Brain microvascular endothelial cell (primary cell): ENCODE measurements at places on chromosomes 5 and 9.

DNA sequence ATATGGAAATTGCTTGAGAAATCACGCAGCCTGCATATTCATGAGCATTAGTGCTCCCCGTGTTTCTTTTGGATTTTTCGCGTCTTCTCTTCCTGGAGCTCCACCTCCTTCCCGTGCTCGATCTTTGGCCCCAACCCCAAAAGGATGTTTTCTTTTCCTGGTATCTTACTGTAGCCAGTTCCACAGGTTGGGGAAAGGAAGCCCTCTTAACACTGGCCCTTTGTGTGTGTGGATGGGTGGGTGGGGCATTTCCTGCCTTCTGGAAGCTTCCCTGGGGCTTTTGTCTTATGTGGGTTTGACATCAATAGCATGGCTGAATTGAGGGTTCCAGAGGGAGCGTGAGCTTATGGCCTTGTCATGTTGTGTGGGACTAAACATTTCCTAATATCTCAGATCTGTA is 21.9 kb downstream of the STXBP1 start:
- no peak for DNase-seq

DNA sequence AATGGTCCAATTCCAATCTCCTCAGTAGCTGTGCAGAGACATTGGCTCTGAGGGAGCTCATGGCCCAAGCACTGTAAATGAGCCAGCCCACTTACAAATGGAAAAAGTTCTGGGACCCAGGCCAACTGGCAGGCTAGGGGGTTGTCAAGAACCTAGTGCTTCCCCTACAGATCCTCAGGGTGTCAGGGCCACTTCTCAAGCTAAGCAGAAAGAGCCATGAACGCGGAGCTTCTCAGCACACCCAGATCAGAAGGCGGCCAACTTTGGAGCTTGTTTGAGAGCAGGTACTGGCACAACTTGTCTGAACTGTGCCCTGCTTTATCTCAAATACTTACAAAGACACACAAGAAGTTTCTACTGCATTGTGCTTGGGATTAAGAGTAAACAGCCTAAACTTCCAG is 17.5 kb downstream of the TLE1 start:
- no peak for DNase-seq

GRCh38 chr5:167973126-167973525 is 318.3 kb upstream of the WWC1 start:
- DNase-seq: no peak

DNA sequence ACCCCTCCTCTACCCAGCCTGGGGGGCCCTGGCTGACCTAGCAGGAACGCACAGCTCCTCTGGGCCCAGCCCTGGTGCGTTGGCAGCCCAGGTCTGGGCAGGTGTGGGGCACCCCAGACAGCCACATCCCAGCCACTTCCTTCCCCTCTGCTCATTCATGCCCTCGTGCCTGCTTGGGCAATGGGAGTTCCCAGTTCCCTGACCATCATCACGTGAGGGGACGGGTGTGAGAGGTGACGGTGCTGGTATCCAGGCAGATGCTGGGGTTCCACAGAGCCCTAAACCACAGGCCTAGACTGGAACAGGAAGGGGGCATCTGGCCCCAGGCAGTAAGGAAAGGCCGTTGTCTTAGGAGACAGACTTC is 8.4 kb downstream of the RALGDS start:
- no peak for DNase-seq

- no peak for DNase-seq
These were observed 45.0 kb downstream of the PRR16 start for GRCh38 chr5:120509053-120509452.

DNA sequence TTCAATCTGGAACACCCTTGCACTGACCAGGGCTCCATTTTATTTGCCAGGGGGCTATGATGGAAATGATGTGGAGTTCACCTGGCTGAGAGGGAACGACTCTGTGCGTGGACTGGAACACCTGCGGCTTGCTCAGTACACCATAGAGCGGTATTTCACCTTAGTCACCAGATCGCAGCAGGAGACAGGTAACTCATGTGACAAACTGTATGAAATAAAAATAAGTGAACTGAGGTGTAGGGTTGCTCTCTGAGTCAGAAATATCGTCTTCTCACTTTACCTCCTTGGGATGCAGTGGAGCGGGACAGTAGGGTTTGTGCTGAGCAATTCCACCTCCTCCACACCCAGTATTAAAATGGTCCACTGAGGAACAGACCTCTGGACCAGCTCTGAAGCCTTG is 22.1 kb downstream of the GABRP start:
- DNase-seq: no peak

DNA sequence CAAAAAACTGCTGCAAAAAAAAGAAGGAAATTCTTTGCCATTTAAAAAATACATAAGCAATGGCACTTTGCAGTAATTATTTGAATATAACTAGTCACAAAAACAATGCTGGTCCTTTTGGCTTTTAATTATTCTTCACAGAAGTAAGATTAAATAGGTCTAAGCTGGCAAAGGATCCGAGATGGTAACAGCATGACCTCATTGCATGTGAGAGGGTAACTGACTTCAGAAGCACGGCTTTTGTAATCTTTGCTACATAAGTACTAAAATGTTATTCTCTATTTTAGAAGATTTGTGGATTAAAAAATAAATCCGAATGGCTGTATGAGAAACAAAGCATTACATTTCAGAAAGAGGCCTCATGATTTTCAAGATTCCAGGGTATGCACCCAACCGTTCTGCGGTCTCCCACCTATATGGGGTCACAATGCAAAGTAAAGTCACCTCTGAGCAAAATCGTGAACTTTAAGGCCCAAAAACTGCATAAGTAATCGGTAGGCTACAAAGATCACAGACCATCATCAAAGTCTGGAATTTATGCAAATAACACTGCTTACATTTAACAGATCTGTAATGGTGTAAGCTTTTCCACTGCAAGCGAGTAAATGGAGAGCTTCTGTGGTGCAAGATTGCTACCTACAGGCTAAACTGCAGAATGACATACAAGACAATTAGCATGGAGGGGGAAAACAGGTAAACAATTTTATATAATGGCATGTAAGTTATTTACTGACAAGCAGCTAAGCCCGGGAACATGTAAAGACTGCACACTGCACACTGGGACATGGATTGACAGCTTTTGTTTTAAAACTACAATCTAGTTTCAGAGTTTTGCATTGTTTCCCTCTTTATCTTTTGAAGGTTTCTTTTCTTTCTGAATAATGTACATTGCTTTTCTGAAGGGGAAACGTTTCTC is 231.6 kb downstream of the SLF1 start:
- peak; percentile 45 for DNase-seq

DNA sequence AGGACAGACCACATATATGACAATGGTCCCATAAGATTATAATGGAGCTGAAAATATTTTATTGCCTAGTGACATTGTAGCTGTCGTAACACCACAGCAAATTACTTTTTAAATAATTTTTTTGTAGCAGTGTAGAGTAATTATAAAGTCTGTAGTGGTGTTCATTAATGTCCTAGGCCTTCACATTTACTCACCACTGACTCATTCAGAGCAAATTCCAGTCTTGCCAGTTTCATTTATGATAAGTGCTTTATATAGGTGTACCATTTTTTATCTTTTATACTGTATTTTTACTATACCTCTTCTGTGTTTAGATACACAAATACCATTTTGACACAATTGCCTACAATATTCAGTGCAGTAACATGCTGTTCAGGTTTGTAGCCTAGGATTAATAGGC is 67.6 kb downstream of the TLE4 start:
- DNase-seq: no peak

GRCh38 chr5:170651604-170652277 is 131.8 kb upstream of the GABRP start:
- DNase-seq: no peak

- peak; percentile 46 for DNase-seq
These were observed 435.3 kb downstream of the NR2F1-AS1 start for GRCh38 chr5:93145767-93146166.

DNA sequence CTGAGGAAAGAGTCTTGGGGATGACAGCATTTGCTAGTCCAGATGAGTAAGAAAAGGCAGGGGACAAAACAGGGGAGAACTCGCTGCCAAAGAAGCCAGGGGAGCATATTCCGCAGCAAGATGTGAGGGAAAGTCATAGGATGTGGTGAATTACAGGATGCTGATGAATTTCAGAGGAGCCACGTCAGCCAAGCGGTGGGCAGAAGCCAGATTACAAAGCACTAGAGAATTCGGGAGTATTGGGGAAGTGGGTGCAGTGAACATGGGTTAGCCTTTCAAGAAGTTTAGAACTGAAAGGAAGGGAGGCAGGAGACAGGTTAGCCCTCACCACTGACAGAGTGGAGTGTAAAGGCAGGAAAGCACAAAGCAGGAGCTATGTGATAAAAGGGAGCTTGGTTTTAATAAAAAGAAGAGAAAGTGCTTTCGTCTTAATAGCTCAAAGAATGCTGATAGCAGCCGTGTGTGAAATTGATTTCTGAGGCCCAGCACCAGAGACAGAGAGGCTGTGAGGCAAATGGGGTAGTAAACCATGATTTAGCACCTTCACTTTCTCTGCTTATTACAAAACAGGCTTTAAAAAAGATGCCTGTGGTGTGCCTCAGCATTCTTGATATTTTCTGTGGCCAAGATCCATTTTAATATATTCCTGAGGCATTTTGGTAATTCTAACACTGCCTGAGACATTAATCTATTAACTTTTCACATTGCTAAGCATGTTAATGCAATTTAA is 16.9 kb downstream of the ADAMTSL1 start:
- peak; percentile 99 for DNase-seq

DNA sequence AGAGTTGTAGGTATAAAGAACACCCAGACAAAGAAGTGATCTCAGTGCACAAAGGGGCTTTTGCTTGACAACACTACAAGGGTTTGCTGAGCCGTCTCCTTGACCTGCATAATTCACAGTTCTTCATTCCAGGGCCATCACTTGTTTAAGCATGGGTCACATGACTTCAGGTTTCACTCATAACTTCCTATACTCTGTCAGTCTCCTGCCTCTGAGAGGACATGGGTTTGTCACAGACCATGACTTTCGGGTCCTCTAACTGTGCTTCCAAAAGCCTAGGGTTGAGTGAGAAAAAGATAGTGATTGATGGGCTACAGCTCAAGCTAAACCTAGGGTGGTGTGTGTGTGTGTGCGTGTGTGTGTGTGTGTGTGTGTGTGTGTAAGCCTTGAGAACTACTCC is 166.4 kb downstream of the CDH6 start:
- DNase-seq: no peak

GRCh38 chr5:91074615-91075014 is 308.5 kb downstream of the ARRDC3 start:
- peak; percentile 69 for DNase-seq

GRCh38 chr5:68973696-68974095 is 120.1 kb upstream of the SLC30A5 start:
- no peak for DNase-seq

DNA sequence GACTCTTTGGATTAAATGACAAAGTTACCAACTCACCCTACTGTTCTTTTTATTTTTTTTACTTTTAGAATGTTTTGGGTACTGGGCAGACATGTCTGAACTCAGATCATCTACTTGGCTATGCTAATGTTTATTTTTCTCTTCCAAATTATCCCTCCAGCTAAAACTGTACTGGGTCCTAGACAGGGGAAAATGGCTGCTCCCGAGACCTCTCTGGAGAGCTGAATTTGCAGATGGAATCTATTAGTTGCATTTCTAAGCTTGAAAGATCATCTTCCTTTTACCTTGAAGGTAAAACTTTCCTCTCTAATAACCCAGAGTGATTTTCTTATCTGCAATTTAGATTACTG is 197.5 kb upstream of the SEMA6A start:
- DNase-seq: no peak
